Placental pericyte (primary cell): ENCODE measurements at places on chromosomes 12 and 14. TPM values are rescaled to one million over a fixed set of nuclear protein-coding genes. Genes with fewer than 3 reads are reported as not detected.

Gene RASSF9
- 0.14 TPM in 1 of 2 replicates, not detected in the other for total RNA-seq

Gene NPAS3
- total RNA-seq, result 1.6 TPM in 1 of 2 replicates, not detected in the other

Gene SERPINA12
- not detected in 2 replicates for total RNA-seq

Gene TMEM132D
- total RNA-seq, result not detected in 2 replicates

Gene LMO3
- total RNA-seq, result not detected in 2 replicates

Gene GLIPR1L1
- total RNA-seq, result not detected in 2 replicates

Gene MYO1H
- total RNA-seq, result not detected in 2 replicates

Gene MSI1
- total RNA-seq, result not detected in 2 replicates

Gene HEBP1
- 8.9 and 27.4 TPM in 2 replicates for total RNA-seq

Gene TMEM229B
- 0.43 and 0.88 TPM in 2 replicates for total RNA-seq

Gene PTGDR
- under 0.01 and 2.0 TPM in 2 replicates for total RNA-seq

Gene DLK1
- total RNA-seq, result not detected in 2 replicates

Gene CLEC2B
- total RNA-seq, result 21.4 and 26.2 TPM in 2 replicates

Gene POU6F1
- 1.4 and 9.6 TPM in 2 replicates for total RNA-seq

Gene KLRD1
- 0.22 and 1.3 TPM in 2 replicates for total RNA-seq

Gene TAS2R31
- total RNA-seq, result 7.3 and 7.7 TPM in 2 replicates

Gene TAS2R20
- total RNA-seq, result 3.3 and 6.4 TPM in 2 replicates

Gene ENDOU
- under 0.01 TPM in 1 of 2 replicates, not detected in the other for total RNA-seq

Gene KCNJ8
- total RNA-seq, result 0.57 TPM in 1 of 2 replicates, not detected in the other

Gene TBX5
- 7.0 and 7.2 TPM in 2 replicates for total RNA-seq

Gene HPD
- 0.22 TPM in 1 of 2 replicates, not detected in the other for total RNA-seq

Gene DLGAP5
- total RNA-seq, result 1.1 and 41.8 TPM in 2 replicates

Gene MEG3
- 207 and 351 TPM in 2 replicates for total RNA-seq

Gene TAS2R9
- 0.14 TPM in 1 of 2 replicates, not detected in the other for total RNA-seq

Gene P2RX7
- 0.14 and 2.8 TPM in 2 replicates for total RNA-seq

Gene FGF23
- not detected in 2 replicates for total RNA-seq

Gene BICDL1
- not detected in 2 replicates for total RNA-seq

Gene SLC35F4
- total RNA-seq, result 0.29 TPM in 1 of 2 replicates, not detected in the other

Gene TAS2R14
- total RNA-seq, result 3.3 and 4.4 TPM in 2 replicates

Gene KRT82
- total RNA-seq, result not detected in 2 replicates

Gene TAS2R19
- 4.9 and 8.5 TPM in 2 replicates for total RNA-seq

Gene ACTR10
- 40.3 and 48.2 TPM in 2 replicates for total RNA-seq

Gene MAP4K5
- total RNA-seq, result 86.0 and 97.2 TPM in 2 replicates

Gene DHRS2
- total RNA-seq, result not detected in 2 replicates
